ENCODE measurements at places on chromosomes 7 and 10.

DNA sequence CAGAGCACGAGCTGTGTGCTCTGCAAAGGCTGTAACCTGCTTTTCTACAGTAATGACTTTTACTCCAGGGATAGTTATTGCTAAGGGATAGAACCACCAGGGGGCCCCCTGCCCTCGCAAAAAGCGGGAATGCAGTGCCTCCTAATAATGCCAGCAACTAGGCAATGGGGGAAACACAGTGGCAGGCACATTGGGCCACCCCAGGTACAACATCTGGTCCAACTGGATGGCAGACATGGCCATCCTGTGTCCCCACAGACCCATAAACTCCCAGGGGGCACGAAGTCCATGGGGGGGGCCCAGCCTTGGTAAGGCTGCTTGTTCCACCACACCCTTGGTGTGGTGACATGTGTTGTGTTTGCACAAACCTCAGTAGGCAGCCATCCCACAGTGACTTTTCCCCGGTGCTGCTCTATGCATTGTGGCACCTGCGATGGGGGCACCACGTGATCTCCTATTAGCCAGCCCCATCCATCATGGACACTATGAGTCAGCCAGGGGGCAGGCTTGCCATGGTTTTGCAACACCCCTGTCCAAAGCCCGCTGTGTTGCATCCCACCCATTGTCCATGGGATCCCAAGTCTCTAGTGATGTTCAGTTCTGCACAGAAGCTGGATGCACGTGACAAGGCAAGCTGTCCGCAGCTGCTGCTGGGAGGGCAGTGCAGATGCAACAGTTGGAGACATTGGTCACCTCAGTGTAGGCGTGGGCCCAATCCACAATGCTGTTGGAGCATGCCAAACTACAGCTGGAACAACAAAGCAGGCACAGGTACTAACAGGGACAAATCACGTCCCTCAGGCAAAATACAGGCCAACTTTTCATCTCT, 84.0 kb downstream of the ANLN start:
- no peak for DNase-seq

DNA sequence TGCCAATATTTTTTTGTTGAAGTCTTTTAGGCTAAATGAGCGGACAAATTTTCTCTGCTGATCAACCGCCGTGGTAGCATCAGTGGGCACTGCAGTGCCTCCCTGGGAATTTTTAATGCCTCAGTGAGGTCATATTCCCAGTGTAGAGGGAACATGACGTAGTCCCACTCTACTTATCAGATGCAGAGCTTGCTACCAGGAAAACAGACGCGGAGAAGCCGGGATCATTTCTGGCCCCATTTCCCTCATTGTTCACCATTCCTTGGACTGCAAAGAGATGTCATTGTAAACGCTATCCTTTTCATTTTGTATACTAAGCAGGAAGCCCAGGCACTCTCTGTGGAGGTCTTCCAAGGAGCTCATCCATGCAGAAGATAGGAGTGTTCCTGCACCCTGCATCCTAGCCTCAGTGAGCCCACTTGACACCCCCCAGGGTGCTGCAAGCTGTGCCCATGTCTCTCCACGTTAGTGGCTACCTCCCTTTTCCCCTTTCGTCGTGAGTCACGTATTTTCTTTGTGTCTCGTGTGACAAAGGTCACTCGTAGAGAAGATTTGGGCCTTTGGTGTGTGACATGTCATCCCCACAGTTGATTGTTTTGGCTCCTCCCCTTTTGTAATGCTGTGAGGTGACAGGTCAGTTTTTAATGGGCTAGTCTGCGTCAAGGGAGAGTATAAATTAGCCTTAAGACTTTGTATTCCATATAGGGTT, 145.5 kb downstream of the TCF7L2 start:
- no peak for DNase-seq

DNA sequence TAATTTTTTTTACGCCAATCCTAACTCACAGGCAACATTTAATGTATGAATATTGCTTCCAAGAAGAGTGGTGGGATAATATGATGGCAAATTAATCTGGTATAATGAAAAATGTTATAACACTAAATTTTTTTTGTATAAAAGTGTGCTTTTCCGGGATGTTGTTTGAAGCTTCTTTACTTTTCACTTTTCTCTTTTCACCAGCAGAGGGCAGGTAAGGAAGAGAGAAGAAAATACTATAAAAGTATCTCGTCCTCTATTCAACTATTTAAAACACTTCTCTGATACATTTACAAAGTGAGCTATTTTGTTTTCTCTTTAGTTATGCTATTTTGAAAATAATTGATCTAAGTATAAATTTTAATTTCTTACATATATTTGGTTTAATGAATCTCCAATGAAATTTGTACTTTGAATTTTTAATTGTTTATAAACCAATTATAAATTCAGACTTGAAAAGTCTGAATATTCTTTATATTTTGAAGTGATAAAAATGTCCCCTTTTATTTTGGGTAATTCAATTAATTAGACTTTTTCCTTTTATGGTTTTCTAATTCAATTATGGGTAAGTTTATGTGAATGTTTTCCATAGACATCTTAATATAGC, 20.7 kb upstream of the CFTR start:
- DNase-seq: no peak

DNA sequence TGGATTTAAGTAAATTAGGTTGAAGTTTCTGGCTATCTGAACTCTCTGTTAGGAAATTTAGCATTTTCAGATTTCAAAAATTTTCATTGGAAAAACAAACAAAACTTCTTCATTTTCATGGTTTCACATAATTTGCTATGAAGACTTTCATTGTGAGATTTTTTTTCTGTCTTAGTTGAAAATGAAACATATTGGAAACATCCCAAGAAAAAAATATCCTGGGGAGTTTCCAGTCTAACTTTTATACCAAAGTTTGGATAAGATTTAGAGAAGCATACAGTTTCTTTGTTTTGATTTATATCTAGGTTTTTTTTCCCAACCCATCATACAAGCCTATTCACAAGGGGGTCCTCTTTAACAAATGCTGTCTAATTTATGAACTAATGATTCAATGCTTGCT, 300.5 kb upstream of the SEMA3A start:
- DNase-seq: no peak

DNA sequence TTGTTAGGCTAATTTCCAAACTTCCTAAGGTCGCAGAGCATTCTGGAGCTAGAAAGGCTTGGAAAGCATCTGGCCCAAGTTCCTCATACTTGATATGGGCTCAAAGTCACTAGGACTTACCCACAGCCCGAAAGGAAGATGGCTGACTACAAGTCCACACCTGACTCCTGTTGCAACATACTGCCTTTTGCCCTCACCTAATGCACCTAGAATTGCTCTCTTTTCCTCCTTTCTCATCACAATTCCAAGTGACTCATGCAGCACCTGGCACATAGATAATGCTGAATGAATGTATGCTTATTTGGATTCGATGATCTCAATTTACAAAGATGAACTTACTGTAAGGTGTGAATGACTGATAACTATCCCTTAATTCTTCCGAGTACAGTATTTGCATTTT, 131.5 kb downstream of the SORBS1 start:
- no peak for DNase-seq

DNA sequence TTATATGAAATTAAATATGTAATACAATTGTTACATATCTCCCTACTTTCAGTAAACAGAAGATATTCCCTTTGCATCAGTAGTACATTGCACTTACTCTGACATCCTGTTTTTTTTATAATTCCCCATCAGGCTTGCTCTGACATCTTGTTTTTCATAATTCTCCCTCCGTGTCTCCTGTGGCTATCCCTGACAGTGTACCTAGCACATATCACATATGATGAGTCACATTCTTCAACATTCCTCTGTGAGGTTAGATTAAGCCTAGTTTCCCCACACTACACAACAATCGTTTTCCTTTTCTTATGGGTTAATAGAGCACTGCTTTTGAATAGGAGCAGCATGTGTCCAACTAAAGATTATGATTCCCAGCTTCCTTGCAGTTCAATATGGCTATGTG, 250.6 kb upstream of the NPVF start:
- DNase-seq: no peak

DNA sequence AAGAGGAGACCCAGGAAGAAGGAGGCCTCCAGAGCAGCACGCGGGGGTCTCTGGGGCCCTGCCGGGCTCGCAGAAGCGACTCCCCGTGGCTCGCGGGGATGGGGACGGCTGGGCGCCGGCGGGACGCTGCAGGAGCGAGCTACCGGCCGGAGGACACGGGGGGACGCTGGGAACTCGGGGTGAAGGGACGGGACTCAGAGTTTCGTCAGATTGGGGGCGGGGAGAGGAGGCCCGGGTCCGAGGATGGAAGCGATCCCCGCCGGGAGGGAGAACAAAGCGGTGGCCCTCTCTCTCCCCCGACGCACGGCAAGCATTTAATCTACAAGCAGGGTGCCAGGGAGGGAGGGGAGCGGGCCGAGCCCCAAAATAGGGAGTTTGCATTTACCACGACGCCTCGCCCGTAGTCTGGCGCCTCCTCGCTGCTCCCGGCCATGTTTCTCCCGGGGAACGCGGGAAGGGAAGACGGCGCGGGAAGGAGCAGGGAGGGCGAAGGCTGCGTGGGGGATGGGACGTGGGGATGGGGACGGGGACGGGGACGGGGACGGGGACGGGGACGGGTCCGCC, at the start of gene PRTFDC1:
TSS of gene PRTFDC1 (minus strand) at position 464 of the 564 bp plus-strand sequence. CDS start at position 433, 31 bp downstream.
- no peak for DNase-seq

GRCh38 chr7:130303551-130303950, 10.6 kb downstream of the CPA4 start:
- no peak for DNase-seq

GRCh38 chr10:72000073-72001032, 36.2 kb downstream of the CHST3 start:
- DNase-seq: no peak

- no peak for DNase-seq
Observed at GRCh38 chr7:104960741-104961448, 53.1 kb upstream of the KMT2E start.

DNA sequence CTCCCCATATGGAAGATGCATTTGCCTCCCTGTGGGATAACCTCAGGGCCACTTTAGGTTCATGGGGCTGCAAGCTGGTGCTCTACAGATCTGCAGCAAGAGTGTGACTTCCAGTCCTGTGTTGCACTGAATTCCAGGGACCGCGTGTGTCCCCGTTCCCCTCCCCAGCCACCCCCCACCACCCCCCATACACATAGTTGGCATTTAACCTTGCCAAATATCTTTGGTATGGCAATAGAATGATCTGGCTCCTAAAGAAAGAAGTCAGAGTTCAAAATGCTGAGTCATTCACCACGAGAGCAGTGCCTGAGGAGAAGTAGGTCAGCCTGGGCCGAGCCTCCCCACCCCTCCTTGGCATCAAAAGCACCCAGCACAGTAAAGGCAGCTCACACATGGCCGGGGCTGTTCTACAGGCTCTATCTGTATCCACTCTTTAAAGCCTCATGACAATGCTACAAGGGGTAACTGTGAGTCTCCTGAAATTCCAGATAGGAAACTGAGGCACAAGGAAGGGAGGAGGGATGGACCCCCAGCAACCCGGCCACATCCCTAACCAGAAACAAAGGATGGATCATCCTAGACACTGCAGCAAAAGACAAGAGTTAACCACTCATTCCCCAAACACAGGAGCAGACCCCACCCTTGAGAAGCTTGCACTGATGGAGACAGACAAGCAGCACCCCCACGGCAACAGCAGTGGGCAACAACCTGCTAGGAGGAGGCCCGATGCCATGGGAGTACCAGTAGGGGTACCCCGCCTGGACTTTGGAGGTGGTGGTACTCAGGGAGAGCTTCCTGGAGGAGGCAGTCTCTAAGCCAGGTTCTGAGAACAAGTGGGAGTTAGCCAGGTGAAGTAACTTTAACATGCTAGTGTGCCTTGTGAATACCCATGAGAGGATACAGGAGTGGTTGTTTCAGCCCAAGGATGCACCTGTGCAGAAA, 70.3 kb upstream of the NANOS1 start:
- no peak for DNase-seq

- DNase-seq: no peak
Observed at GRCh38 chr7:47453093-47454061, 128.5 kb downstream of the TNS3 start.

- no peak for DNase-seq
Observed at GRCh38 chr7:42152329-42153205, 84.4 kb downstream of the GLI3 start.

- DNase-seq: no peak
Observed at GRCh38 chr7:28891192-28891875, 66.8 kb downstream of the TRIL start.

- no peak for DNase-seq
Observed at GRCh38 chr7:12670000-12670729, 17.3 kb upstream of the ARL4A start.

GRCh38 chr7:96497567-96497966, 175.7 kb upstream of the SLC25A13 start:
- no peak for DNase-seq

DNA sequence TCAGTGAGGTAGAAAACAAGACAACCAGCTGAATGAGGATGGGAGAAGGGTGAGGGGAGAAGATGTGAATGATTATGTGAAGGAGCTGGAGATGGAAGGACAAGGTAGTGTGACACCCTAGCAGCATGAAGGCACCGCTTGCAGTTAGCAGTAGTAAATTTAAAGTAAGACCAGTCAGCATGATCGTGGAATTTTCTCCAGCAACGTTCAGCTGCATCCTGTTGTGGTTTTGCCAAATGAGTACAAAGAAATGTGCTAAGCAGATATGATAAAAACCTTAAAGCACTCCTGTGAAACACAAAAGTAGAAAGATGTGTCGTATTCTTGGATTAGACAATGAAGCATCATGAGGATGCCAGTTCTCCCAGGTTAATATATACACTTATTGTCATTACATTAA, 34.1 kb upstream of the IFRD1 start:
- no peak for DNase-seq

GRCh38 chr7:8035647-8036518, 67.3 kb downstream of the GLCCI1 start:
- no peak for DNase-seq

Data from stimulated activated CD8-positive, alpha-beta memory T cell treated with anti-CD3 and anti-CD28 coated beads, Interleukin-15, amount 100 ng/mL, for 24 hours (primary cell).